ENCODE measurements at places on chromosomes 1 and 21.

GRCh38 chr1:32765570-32766327 lies 51.4 kb downstream of the YARS1 start:
- no peak for DNase-seq

DNA sequence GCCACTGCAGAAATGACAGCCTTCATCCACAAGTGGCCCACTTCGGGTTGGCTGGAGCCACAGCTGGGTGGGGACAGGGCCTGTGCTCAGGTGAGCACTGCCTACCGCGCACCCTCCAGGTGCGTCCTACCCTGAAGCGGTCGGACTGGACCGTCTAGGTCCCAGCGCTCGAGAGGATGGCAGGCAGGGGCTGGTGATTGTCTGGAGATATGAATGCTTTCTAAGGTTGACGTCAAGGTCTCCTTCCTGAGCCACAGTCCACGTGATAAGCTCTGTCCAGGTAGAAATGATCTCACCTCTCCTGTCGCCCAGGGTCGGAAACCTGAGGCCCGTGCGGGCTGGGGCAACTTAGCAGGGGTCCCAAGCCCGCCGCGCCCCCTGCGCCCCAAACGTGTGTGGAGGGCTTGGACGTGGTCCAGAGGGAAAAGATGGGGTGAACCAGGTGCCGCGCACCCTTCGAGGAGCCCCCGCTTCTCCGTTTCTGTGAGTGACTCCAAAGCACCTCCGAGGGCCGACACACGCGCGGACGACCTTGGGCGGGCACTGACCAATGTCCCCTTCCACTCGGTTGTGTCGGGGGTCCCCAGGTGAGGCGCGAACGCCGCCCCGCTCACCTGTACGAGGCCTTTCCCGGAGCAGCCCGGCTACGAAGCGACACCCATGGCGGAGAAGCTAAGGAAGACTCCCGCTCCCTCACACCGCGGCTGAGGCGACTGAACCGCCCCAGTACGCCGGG lies 853 bp upstream of the DOP1B start:
- DNase-seq, result no peak

DNA sequence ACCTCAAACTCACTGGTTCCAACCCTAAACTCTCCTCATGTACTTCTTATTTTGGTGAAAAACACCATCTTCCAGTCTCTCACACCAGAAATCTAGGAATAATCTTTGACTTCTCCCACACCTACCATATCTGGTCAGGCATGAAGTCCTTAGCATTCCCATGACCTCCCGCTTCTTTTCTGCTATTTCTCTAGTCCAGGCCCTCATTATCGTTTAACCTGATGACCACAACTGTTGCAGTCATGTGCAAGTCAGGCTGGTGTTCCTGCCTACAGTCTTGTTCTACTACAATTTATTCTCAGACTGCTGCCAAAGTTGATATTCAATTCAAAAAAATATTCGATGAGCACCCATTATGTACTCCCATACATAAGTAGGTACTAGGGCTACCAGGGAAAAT lies 71.3 kb downstream of the PIK3R3 start:
- no peak for DNase-seq

- DNase-seq, result no peak
Measured at GRCh38 chr1:161121834-161122233, 3.9 kb downstream of the NIT1 start.

DNA sequence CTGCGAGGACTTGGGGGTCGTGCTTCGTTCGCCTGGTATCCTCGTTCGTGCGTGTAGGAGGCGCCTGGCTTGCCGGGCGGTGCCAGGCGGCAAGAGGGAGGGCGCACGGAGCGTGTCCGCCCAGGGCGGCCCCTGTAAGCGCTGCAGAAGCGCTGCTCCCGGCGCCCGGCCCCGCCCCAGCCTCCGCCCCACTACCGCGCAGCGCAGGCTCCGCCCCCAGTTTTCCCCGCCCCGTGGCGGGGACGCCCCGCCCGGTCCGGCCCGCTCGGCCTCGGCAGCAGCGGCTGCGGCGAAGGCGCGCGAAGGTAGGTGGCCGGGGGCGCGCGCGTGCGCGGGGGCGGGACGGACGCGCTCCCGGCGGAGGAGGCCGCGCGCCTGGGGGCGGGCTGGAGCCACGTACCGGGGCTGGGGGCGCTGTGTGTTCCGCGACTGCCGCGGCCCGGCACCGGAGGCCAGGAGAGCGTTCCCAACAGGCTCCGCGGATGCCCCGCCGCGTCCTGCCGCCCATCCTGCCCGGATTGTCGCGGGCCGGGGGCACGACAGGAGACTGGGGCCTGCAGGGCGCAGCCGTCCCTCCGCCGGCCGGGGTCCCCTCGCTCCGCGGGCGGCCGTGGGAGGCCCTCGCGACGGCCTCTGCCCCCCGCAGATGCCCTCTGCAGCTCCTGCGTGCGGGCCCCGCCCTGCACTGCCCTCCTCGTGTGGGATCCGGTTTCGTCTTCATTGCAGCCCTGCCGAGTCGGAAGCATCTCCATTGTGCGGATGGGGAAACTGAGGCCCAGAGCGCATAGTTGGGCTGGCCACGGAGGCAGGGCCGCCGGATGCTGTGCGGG lies 7.7 kb upstream of the CROCC start:
- peak; percentile 85 for DNase-seq

- DNase-seq, result no peak
Measured at GRCh38 chr1:234969581-234970400, 158.8 kb downstream of the TOMM20 start.

- DNase-seq, result no peak
Measured at GRCh38 chr1:152864443-152864842, 4.6 kb downstream of the LCE7A start.

- DNase-seq, result no peak
Measured at GRCh38 chr1:90335558-90335957, 340.6 kb downstream of the ZNF326 start.
